ENCODE measurements at places on chromosomes 4 and X.

DNA sequence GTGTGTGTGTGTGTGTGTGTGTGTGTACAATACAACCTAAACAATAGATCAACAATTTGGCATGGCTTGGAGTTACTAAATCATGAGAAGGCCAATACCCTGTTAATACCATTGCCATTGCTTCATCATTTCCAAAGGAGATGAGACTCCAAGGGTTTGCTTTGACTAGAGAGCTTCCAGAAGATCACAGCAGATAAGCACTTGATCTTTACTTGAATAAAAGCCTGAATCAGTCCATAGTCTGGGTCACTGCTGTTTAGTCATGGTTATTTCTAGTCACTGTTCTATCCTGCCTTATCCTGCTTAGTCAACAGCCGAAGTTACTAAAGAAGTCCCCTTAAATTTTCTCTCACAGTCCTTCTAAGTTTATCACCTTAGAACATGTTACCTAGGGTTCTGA lies 58.2 kb downstream of the RAB40AL start:
- DNase-seq, result no peak

- peak; percentile 33 for DNase-seq
These were observed 2.0 kb upstream of the ATRX start for GRCh38 chrX:77788050-77788449.

DNA sequence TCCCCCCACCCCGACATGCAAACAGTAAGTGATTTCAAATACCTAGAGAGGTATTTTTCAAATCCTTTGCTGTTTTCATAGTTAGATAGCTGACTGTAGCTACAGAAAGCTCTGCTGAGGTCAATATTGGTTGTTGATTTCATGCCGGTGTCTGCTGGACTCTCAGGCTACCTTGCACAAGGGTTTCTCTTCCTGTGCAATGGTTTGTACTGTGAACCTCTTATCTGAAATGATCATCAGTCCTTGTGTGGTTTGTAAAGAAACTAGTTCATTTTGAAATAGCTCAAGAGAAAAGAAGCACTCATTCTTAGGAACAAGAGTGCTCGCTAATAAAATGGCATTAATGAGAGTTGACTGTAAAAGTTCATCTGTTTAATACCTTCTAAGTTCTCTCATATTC lies 2.1 kb downstream of the MTM1 start:
- DNase-seq, result no peak

DNA sequence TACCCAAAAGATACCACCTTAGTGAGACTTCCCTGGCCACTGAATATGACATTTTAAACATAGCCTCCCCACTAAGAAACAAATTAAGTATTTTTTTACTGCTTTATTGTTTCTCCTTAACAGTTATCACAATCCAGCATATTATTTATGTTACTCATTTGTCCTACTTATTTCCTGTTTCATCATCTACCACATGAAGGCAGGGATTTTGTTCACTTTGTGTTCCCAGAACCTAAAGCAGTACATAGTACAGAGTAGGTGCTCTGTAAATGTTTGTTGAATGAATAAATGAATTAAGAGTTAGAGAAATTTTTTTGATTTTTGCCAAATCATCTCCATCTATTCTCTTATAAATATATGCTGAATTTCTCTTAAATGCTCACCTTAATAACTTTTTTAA lies 318.4 kb upstream of the GIMD1 start:
- DNase-seq, result peak; percentile 32

DNA sequence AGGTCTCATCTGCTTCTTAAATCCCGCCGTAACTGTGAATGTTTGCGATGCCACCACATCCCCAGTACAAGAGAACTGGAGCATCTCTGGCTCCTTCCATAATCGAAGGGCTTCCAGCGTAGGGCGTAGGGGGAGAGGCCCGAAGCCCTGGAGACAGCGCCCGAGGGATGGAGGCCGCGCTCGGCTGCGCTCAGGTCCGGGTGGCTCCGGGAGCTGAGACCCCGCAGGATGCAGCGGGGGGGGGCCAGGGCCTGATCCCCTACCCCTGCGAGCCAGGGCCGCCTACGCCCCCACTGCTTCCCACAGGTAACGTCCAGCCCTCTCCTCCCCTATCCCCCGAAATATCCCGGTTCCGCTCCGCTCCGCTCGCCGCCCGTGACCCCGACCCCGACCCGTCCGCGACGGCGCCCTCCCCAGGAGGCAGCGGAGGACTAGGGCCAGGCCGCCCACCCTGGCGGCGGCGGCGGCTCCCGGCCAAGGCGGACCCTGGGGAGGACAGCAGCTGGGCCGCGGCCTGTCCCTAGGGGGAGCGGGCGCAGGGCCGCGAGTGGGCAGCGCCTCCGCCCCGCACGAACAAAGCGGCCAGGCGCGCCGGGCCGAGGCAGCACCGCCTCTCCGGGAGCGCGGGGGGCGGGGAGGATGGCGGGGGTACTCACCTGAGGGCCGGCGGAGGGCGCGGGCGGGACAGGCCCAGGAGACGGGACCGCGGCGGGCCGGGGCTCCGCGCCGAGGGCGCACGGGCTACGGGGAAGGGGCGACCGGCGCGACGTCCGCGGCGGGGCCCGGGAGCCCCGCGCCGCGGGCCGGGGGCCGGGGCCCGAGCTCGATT lies 723 bp downstream of the WDFY3 start:
- peak; percentile 42 for DNase-seq

DNA sequence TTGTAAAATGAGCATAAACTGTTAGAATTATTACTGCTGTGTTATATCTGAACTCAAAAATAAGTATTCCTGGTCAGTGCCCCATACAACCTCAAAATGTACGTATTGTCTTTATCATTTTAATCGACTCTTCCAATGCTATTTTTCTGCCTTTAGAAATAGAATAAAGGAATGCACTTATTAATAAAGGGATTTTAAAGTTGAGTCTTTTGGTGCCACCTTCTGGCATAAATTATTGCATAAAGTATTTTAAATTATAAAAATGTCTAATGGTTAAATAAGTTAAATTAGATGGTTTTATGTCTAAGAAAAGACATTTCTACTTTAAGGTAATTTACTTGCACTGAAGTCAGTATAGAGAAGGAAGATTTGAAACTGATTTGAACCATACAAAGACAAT lies 424.0 kb upstream of the NDST4 start:
- DNase-seq, result peak; percentile 20

- no peak for DNase-seq
These were observed 2170.2 kb downstream of the PCDH7 start for GRCh38 chr4:32890398-32890797.

DNA sequence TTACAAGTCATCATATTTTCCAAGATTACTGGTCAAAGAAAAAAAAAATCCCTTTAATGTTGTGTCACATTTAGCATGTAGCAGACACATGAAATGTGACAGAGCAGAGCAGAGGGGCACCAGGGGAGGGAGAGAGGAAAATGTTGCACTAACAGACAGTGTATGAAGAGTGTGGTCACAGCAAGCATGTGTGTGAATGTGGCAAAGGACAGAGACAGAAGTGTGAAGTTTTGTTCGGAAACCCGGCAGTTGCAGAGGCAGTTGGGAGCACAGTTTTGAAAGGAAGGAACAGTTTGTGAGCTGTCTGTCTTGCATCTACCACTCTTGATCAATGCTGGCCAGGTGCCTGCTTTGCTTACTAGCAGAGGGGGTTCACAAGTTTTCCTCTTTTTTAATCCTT lies 83.9 kb upstream of the MAP3K15 start:
- DNase-seq, result no peak

GRCh38 chrX:1205681-1206611 lies 6.5 kb downstream of the CRLF2 start:
- peak; percentile 82 for DNase-seq

- peak; percentile 51 for DNase-seq
These were observed 36.7 kb downstream of the PSAPL1 start for GRCh38 chr4:7398104-7398423.

GRCh38 chr4:146401274-146401673 lies 120.5 kb downstream of the SLC10A7 start:
- peak; percentile 17 for DNase-seq

DNA sequence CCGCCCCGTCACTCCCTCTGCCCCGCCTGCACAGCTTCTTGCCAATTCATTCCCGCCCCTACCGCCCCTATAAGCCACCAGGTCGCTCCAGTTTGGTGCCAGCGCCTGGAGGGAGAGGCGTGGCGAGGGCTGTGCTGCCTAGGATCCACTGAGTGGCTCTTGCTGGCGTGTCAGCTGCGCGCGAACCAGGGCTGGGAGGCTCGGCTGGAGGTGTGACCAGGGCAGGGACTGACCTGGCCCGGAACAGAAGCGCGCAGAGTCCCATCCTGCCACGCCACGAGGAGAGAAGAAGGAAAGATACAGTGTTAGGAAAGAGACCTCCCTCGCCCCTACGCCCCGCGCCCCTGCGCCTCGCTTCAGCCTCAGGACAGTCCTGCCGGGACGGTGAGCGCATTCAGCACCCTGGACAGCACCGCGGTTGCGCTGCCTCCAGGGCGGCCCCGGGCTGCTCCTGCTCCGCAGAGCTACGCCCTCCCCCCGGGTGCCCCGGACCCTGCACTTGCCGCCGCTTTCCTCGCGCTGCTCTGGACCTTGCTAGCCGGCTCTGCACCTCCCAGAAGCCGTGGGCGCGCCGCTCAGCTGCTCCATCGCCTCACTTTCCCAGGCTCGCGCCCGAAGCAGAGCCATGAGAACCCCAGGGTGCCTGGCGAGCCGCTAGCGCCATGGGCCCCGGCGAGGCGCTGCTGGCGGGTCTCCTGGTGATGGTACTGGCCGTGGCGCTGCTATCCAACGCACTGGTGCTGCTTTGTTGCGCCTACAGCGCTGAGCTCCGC lies at the start of gene GPR78:
Gene GPR78, plus strand, starts transcription at position 72 of the 773 bp plus-strand sequence. Its CDS starts 591 bp downstream, at position 663.
- peak; percentile 68 for DNase-seq

- DNase-seq, result peak; percentile 42
These were observed 359.2 kb downstream of the IDS start for GRCh38 chrX:149145845-149146285.

DNA sequence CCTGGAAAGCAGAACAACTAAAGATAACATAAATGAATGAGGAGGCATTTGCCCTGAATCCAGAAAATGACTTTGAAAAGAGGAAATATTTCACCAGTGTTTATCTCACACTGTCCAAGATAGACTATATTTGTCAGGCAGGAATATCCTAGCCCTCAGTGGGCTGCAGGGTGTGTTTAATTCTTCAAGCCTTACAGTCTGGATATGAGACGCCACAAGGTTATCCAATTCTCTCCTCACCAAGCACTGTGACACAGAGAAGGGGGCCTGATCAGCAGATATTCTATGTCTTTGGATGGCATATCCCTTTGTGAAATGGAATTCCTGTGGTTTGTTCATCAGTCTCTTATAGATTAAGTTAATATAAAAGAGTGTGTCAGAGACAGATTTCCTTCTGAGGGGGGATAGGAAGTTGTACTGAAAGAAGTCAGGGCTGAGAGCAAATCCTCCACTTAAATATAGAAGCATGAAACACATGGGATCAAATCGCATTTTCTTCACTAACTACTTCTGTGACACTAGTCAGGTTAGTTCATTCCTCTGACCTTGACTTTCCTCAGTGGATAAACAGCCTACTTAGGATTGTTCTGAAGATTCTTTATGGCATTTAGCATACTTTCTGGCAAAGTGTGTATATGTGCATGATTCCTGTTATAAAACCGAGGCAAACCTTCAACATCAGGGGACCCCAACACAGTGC lies 6.8 kb upstream of the G3BP2 start:
- DNase-seq, result peak; percentile 9

GRCh38 chrX:154443479-154443910 lies 446 bp upstream of the FAM50A start:
- DNase-seq, result no peak

DNA sequence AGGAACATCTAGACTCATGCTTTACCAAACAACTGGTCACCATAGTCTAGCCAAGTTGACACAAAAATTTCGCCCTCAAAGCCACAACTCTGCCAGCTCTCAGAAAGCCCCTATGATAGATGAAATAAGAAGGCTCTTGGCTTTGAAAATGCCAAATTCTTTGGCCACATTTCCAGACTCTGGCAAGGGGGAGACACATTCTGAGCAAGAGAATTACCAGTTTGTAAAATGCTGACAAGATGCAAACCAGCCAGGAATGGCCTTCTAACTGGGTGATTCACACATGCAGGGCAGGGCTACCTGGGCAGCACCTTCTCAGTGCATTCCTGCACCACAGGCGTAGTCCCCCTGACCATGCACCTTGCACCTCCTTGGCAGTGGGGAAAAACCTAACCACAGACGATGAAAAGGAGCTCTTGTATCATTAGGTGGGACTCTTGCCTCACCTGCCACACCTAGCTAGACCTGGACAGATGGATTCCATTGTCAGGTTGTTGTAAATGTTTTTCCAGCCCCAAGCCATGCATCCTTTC lies 77.4 kb upstream of the CPEB2 start:
- no peak for DNase-seq

DNA sequence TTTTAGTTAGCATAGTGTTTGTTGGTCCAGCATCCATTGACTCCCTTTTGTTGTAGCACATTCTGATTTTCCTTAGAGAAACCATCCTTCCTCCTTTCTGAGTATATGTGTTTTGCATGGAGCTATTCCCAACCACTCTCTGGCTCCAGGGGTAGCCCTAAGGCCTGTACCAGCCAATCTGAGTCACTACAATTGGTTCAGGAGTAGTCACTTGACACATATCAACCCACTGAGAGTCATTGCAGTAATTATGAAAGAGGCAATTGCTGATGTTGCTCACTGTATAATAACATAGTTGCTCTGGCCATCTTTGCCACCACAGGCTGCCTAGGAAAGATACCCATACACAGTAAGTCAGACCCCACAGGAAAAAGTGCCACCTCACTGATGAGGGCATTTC lies 71.2 kb upstream of the GRID2 start:
- DNase-seq, result peak; percentile 9

- peak; percentile 24 for DNase-seq
These were observed 47.2 kb upstream of the TFDP3 start for GRCh38 chrX:133265331-133265730.

DNA sequence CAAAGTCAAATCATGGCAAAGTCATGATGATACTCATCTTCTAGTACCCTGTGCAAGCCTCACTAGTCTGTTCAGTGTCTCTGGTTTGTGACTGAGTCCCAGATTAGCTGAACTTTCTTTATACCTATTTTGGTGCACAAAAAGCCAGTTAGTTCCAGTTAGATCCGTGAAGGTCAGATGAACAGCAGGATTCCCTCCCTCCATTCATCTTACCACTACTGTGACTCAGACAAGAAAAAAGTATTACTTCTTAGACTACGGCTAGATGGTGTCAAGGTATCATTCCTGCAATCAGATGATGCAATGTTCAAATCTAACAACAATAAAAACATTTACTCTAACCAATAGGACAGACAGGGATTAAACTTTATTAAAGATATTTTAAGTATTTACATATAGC lies 30.4 kb downstream of the ARHGEF6 start:
- DNase-seq, result no peak
